ENCODE measurements at places on chromosomes 13 and 19.

- DNase-seq = no peak
These were observed 29.8 kb upstream of the PABPC3 start for GRCh38 chr13:25065974-25066770.

DNA sequence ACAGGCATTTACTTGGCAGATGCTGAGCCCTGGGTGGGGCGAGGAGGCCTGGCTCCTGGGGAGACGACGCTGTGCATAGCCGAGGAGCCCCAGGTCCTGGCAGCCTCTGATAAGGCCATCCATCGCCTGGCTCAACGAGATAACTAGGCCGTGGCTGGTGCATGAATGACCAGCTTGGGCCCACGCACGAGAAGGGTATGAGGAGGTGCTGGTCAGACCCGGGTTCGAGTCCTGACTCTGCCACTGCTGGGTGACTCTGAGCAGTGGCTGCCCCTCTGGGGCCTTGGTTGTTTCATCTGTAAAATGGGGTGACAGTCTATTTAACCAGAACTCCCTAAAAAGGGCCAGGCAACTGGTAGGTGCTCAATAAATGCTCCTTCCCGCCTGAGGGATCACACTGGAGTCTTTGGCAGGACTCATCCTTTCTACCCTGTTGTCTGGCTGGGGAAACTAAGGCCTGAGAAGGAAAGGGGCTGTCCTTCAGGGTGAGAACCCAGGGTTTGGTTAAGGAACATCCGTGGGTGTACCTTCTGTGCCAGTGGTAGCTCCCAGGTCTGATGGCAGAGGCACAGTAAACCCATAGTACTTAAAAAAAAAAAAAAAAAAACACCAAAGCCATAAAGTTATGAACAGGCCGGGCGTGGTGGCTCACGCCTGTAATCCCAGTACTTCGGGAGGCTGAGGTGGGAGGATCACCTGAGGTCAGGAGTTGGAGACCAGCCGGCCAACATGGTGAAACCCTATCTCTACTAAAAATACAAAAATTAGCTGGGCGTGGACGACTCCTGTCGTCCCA, 8.1 kb upstream of the ARRDC2 start:
- no peak for DNase-seq

GRCh38 chr13:55516610-55517009, 1624.1 kb upstream of the PRR20A start:
- no peak for DNase-seq

DNA sequence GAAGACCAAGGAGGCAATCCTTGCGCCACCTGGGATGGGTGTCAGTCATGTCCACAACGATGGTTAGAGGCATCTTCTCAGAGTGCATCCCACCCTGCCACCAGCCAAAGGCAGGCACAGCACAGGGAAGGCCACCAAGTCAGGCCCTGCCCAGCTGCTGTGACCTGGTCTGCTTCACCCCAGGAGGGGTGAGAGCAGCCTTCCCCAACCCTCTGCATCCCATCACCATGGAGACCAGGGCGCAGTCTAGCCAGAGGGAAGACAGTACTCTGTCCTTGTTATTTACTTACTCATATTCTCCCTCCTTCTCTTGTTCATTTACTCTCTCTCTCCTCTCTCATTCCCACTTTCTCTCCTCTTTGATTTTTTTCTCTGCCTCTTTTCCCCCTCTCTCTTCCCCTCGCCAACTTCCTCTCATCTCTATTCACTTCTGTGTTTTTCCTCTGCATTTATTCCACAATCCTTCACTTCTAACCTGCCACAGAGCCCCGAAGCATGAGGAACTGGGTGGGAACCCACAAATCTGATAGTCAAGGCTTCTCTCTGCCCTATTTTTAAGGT, 749.4 kb downstream of the UQCRFS1 start:
- no peak for DNase-seq

GRCh38 chr19:21824679-21825078, 11.3 kb downstream of the ZNF43 start:
- DNase-seq = no peak

DNA sequence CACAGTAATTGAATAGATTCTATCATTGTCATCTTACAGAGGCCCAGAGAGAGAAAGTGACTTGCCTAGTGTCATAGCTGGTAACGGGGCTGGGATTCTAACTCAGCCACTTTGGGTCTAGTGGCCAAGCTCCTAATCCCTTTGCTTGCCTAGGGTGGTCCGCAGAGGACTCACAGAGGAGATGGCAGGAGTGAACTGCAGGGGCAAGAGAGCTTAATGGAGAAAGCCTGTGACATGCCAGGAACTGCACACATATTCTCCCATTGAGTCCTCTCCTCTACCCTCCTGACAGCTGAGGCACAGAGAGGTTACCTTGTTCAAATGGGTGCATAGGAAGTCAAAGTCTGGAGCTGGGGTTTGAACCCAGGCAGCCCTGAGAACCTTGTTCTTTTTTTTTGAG, 2.7 kb downstream of the LSR start:
- DNase-seq = no peak

- DNase-seq = no peak
These were observed 341.2 kb downstream of the HS6ST3 start for GRCh38 chr13:96431044-96431581.

- DNase-seq = no peak
These were observed 10.6 kb downstream of the FBXL3 start for GRCh38 chr13:77016251-77016812.

- no peak for DNase-seq
These were observed at the start of gene AXL for GRCh38 chr19:41218615-41219507. AXL (plus strand) TSS chr19:41219223; CDS start chr19:41219393, 170 bp downstream.

GRCh38 chr13:46145135-46145534, 36.8 kb downstream of the LCP1 start:
- DNase-seq = no peak

Data from stimulated activated CD8-positive, alpha-beta memory T cell treated with anti-CD3 and anti-CD28 coated beads, Interleukin-7, amount 100 ng/mL, for 1 hour (primary cell).